ENCODE measurements at places on chromosomes 5 and 9.

- DNase-seq, result no peak
Observed at GRCh38 chr5:55763746-55764420, 26.0 kb downstream of the DDX4 start.

GRCh38 chr9:136163248-136163850 is 41.6 kb downstream of the LHX3 start:
- no peak for DNase-seq

GRCh38 chr9:99362321-99362720 is 140.2 kb downstream of the SEC61B start:
- DNase-seq, result no peak

DNA sequence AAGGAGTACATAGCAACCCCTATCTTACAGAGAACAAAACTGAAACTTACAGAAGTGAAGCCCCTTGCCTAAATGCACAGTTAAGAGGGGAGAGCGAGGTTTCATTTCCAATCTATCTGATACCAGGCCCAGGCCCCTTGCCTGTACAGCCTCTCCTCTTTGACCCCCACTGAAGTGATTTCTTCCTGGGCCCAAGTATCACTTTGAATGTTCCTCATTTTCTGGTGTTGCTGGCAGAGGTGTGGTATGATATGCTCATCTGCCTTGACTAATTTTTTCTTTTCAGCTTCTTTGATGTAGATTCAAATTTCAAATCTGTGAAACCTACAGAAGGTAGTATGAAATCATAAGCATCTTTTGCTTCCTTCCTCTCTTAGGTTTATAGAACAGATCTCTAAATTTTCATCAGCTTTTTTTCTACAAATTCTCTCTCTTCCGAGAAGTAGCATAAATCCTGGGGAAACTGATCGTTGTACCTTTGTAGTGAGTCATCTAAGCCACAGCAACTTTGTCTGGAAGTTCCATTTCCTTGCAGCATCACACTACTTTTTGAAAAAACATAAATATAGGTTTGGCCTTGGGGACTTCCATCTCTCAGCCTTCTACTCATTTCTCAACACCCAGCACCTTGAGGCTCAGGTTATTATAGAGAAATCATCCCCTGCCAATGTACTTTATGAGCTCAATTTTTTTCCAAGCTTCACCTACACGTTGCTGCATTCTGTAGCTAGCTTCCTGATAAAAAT is 402.4 kb upstream of the PTGER4 start:
- no peak for DNase-seq

All from keratinocyte (primary cell).